ENCODE measurements at places on chromosomes 3 and 15.
A peak's percentile ranks its signal among the peaks of the same experiment; 100 is the strongest.

GRCh38 chr15:68434021-68434420 lies 2.1 kb upstream of the ITGA11 start:
- no peak for DNase-seq

GRCh38 chr3:177557548-177557947 lies 360.3 kb upstream of the TBL1XR1 start:
- no peak for DNase-seq

- DNase-seq: no peak
Observed at GRCh38 chr3:179731544-179731943, 78.7 kb downstream of the USP13 start.

- DNase-seq: no peak
Observed at GRCh38 chr3:186534113-186534669, 10.0 kb downstream of the CRYGS start.

GRCh38 chr15:89087161-89087829 lies 961 bp upstream of the ABHD2 start:
- DNase-seq: no peak

- no peak for DNase-seq
Observed at GRCh38 chr15:96992817-96993216, 662.3 kb downstream of the NR2F2 start.

DNA sequence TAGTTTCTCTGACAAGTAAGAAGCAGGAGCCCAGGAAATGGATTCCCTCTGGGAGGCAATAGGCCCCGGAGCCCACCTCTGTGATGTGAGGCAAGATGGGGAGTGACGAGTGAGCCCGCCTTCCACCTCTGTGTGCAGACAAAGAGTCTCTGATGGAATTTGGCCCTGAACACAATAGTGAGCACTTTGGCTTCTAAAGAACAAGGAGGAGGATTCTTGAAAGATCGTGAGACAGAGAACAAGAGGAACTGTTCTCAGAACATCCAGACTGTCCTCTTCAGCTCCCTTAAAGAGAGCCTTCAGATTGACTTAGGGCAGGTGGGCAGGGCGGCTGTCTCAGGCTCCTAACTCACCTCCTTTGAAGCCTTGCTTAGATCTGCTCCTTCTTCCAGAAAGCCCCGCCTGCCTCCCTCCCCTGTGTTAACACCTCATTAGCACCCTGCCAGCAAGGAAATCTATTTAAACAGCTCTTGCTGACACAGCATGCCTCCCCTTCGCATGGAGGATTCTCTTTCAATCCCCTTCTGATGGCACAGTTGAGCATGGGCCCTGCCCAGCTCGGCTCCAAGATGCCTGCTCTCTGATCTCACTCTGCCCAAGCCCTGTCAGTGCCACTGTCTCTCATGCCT lies 430.3 kb downstream of the NTRK3 start:
- DNase-seq: no peak

DNA sequence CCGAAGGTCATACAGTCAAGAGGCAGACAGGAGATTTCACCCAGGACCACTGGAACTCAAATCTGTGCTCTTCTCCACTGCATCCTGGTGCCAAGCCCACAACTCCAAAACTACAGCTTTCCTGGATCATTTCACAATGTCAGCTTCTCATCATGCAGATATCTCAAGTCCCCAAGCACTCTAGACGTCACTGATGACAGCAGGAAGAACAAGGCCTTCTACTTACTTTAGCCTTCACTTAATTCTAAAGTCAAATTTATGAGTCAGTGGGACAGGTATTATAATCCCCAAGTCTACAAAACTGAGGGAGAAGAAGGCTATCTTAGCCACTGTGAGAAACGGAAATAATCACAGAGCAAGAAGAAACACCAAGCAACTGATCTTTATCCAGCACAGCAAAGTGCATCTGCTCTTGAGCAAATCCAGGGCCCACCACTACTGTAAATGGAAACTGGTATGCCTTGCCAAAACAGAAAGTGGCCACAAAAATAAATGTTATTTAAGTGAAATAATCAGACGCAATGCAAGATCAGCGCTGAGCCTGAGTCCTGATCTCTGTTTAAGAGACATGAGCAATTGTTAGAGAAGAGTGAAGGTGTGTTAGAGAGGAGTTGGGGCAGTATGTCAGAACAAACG lies 928 bp downstream of the RAD18 start:
- no peak for DNase-seq

- peak; percentile 78 for DNase-seq
Observed at GRCh38 chr3:14304101-14305045, 98.0 kb upstream of the SLC6A6 start.

DNA sequence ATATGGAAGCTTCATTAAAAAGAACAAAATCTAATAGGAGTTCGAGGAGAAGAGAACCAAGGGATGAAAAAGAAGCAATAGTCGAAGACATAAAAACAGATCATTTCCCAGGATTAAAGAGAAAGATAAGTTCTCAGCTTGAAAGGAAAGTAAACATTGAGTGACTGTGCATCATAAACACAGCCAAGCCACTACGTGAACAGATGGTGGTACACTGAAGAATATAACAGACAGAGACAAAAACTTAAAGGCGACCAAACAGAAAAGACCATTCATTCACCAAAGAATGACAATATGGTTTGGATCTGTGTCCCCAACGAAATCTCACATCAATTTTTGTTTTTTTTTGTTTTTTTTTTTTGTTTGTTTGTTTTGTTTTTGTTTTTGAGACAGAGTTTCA lies 210.8 kb upstream of the LINGO1 start:
- no peak for DNase-seq

DNA sequence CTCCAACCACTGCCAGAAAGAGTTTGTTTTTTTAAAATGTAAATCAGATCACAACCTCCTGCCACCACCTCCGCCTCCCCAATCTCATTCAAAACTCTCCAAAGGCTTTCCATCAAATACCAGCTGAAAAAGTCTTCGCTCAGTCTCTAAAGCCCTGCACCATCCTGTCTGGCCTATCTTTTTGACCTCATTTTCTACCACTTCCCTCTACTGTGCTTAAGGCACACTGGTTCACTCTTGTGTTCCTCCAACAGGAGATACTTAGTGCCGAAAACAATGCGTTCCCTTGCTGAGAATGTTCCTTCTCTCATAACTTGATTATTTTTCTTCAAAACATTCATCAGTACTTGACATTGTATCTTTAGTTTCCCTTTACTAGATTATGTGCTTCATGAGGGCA lies 3.5 kb downstream of the BTBD1 start:
- no peak for DNase-seq

DNA sequence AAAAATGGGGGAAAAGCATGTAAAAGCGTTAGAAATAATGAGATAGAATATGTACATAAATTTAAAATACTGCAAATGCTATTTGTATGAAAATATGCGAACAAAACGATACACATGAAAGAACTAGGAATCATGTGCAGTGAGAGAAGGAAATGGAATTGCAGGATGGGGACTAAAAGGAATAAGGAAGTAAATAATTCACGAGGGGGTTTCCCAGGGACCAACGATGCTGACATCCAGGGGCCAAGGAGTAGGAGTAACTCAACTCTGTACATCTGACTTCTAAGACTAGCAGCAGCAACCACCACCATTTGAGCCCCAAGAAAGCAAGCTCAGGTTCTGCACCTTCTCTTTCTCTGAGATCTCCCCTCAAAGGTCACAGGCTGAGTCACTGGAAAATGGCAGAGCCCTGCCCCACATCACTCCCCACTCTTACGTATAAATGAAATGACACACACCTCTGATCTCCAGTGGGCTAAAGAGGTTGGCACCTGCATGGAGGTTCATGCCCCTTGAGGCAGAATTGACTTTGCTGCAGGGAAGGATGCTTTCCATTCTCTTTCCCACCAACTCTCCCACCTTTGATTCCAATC lies 100.0 kb upstream of the DLG1 start:
- DNase-seq: no peak

DNA sequence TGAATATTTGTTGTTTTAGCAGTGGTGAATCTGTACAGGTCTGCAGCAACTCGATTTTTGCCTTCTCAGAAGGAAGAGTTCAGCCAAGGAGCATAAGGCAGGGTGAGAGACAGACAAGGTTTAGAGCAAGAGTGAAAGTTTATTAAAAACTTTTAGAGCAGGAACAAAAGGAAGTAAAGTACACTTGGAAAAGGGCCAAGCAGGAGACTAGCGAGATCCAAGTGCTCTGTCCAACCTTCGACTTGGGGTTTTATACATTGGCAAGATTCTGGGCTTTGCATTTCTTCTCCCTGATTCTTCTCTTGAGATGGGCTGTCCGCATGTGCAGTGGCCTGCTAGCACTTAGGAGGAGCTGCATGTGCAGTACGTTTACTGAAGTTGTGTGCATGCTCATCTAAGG lies 46.7 kb upstream of the AADACL2 start:
- DNase-seq: no peak

- peak; percentile 19 for DNase-seq
Observed at GRCh38 chr3:167493244-167493643, 19.4 kb upstream of the SERPINI2 start.

GRCh38 chr3:10457560-10457959 lies 47.8 kb downstream of the ATP2B2 start:
- no peak for DNase-seq

GRCh38 chr3:184773283-184774186 lies 38.4 kb upstream of the VPS8 start:
- DNase-seq: no peak

GRCh38 chr3:94440767-94441493 lies 378.1 kb downstream of the NSUN3 start:
- DNase-seq: no peak

DNA sequence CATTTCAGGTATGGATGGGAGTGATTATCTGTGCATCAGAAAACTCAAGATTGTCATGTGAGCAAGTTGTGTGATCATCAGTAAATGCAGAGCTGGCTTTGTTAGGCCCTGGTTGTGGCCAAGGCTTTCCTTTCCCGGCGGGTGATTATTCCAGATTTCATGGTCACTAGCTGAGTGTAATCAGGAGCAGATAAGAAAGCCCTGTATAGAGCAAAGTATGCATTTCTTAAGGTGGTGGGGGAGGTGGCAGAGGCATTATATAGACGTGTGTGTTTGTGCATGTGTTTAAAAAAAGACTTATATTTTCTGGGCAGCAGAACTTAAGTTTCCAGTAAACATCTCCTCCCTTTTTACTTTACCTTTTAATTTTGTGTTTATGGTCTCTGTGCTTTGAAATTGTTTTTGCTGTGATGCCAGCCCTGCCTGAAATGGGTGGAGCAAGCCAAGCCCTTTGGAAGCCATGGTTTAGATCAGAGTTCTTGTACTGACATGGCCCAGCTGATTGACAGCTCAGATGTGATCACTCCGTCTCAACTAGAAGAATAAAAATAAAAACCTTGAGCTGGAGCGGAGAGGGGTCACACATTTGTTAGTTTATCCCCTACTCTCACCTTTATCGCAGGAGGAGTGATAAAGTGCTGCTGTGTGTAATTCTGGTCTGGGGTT lies 22.2 kb downstream of the SMAD3 start:
- DNase-seq: no peak

- DNase-seq: no peak
Observed at GRCh38 chr3:104176706-104177105, 1190.0 kb upstream of the ALCAM start.

DNA sequence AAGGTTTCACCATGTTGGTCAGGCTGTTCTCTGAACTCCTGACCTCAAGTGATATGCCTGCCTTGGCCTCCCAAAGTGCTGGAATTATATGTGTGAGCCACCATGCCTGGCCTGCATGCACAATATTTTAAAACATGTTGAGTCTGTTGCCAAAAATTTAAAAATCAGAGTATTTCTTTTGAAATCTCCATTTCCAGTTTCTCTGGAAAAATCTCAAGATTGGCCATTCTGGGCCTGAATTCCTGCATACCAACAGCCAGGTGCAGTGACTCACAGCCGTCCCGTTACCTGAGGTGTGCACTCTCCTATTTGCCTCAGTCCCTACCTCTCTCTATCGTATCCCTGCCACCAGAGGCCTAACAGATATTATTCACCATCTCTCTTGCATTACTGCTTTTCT lies 15.0 kb upstream of the COPG1 start:
- DNase-seq: no peak

GRCh38 chr3:150080058-150080730 lies 109.5 kb upstream of the PFN2 start:
- no peak for DNase-seq

- DNase-seq: no peak
Observed at GRCh38 chr3:31833391-31834190, 147.5 kb downstream of the OSBPL10 start.

DNA sequence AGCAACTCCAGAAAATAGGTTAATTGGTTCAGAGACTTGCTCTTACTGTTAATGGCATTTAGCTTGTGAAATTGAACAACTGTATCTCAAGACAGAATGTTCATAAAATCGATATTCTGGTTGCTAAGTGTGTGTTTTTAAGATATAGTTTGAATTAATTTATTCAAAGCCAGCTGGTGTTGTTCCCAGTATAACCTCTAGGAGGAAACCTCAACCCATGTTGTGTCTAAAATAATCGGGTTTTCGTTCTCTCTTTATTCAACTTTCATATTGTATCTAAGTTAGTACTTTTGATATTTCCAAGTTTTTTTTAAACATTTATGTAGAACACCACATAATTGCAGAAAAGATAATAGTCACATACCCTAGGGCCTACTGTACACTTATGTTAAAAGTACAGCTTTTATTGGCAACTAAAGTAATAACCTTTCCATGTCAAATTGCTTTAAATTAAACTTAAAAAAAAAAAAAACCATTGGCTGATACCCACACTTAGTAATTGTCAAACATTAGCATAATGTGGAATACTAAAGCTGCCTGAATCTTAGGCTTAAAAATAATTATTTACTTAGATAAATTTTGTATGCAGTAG lies 90.9 kb downstream of the SAMMSON start:
- no peak for DNase-seq

- no peak for DNase-seq
Observed at GRCh38 chr3:176655404-176656094, 541.7 kb downstream of the TBL1XR1 start.

- DNase-seq: no peak
Observed at GRCh38 chr15:57147621-57148020, 228.7 kb upstream of the CGNL1 start.

DNA sequence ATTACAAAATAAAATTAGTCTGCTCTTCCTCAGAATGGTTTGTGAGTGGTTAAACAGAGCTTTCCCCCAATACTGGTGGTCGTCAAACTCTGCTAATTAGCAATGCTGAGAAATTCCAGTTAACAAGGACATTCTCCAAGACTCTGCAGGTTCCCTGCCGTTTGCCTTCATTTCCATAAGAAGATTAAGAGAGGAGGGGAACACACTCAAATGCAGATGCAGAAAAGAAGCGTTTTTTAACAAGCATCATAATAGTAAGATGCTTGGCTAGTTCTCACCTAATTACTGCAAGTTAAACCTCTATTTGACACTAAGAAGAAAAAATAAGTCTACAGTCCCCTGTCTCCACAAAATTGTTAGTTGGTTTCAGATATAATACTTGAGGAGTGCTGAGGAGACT lies 3.7 kb upstream of the SOX2 start:
- DNase-seq: no peak
